Retina (tissue), 1 donor: ENCODE measurements at places on chromosomes 1 and 21.

- DNase-seq = no peak
Measured at GRCh38 chr1:42730002-42730401, 10.0 kb downstream of the CLDN19 start.

DNA sequence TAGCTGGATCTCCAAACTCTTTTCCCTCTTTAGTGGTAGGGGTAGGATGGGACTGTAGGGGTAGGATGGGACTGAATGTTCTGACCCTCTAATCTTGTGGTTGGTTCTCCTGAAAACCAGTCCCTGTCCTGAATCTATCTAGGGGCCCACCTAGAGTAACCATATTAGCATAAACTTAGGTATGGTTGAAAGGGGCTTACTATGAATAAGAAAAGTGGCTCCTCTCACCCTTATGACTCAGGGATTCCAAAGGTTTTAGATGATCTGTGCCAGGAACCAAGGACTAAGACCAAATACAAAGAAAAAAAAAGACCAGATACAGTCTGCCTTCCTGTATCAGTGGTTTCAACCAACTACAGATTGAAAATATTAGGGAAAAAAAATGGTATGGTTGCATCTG, 28.9 kb downstream of the RNF2 start:
- DNase-seq = no peak

DNA sequence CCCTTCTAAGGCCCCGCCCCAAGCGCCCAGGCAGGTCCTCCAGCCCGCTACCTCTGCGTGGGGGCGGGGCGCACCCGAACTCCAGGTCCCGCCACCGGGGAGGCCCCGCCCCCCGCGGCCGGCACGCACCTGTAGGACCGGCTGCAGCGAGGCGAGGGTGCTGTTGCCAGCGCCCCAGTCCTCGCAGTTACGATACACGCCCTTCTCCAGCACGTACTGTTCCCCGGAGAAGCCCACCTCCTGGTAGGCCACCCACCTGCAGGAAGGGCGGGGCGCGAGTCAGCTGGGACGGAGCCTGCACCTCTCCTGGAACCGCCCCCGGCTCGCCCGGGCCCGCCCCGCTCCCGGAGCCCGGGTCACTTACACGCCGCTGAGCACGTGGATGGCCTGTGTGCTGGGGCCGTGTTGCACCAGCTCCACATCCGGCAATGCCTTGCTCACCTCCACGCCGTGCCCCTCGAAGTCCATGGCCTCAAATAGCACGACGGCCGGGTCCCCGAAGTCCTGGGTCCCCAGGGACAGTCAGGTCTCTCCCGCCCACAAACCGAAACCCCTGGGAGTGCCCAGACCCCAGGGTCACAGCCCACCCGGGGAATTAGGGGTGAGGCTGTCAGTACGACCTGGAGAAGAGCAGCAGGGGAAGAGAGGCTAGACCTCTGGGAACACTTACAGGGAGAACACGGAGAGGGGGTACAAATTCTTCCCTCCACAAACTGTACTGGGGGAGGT, 17.3 kb downstream of the CRYBG2 start:
- peak; percentile 63 for DNase-seq

- no peak for DNase-seq
Measured at GRCh38 chr1:19861034-19861433, 21.2 kb upstream of the OTUD3 start.

DNA sequence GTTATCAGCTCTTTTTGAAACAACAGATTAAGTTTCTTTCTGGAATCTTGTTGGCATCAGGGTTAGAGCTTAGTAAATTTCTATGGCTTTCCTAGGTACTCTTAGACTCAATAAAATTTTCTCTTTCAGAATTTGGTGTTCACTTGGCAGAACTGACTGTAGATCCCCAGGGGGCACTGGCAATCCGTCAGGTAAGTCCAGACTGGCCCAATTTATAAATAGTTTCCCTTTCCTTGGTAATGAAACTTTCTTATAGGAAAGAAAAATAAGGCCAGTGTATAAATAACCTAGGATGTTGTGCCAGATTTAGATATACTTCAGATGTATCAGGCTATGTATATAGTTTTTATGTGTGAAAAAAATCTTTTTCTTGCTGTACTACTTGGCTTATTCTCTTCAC, 18.2 kb downstream of the IPO9 start:
- DNase-seq = no peak

DNA sequence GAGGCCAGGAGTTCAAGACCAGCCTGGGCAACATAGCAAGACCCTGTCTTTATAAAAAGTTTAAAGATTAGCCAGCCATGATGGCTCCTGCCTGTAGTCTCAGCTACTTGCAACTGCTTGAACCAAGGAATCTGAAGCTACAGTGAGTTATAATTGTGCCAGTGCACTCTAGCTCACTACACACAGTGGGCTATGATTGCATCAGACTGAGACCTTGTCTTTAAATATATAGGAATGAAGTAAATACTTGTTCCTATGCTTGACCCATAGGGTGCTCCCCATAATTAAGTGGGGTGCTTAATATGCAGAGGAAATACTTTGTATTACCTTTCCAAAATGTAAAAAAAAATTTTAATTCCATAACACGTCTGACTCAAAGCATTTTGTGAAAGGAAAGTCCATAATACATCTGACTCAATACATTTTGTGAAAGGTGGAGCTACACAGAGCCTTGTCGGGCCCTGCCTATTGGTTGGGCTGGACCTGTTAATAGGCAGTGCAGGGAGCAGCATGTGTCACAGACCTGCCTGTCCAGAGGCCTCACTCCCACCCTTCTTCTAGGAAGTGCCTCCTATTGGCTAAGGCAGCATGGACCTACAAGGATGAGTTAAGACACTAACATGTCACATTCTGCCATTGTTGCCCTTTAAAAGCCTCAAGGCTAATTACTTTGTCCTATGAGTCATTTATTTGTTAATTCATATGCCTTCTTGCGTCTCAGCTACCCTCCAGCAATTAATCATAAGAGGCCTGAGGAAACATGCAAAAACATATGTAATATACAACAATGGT, 33.6 kb downstream of the CD58 start:
- DNase-seq = no peak

- no peak for DNase-seq
Measured at GRCh38 chr1:99986656-99987225, 16.9 kb downstream of the SLC35A3 start.

GRCh38 chr1:94646141-94646643, 104.6 kb upstream of the F3 start:
- DNase-seq = no peak

DNA sequence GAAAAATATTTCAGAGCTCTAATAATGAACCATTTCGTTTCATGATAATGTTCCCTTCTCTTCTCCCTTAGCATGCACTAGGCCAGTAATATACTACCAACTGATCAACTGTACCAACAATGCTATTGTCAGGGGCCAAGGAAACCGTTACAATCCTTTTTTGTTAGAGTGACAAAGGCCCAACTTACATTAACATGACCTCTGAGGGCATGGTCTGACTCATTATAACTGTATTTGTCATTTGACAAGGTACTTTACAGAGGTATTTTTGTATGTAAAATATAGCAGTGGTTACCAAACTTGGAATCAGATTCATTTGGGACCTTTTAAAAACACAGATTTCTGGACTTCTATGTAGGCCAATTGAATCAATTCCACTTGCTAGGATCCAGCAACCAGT, 102.6 kb upstream of the RRP15 start:
- no peak for DNase-seq

DNA sequence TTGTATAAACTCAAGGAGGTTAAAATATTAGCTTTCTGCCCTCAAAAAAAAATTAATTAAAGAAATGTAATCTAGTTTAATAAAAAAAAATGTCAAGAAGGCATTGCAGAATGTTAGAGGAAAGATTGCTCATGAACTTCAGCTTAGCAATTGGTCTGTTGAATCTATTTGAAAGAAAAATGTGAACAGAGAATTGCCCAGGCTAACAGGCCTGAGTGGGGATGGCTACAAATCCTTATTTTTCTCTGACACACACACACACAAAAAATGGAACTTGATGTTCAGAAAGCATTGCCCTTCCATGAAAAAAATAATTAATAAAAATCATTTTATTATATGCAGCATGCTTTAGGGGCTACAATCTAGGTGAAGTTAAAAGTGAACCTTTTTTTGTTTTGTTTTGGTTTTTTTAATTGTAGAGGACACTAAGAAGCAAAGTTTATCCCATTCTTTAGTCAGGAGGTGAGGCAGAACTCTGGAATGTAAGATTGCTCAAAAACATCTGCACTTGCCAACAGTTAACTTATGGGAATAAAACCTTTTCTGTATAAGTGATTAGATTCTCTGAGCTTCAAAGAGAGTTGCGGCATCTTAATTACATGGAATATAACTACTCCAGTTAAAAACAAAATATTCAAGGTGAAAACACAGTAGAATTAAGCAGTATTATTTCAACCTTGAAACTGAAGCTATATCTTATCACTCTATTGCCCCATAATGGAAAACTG, 658.5 kb upstream of the ADGRL2 start:
- no peak for DNase-seq

- DNase-seq = no peak
Measured at GRCh38 chr1:30596891-30597290, 126.5 kb downstream of the MATN1 start.

GRCh38 chr1:240562111-240562590, 49.8 kb downstream of the GREM2 start:
- no peak for DNase-seq

DNA sequence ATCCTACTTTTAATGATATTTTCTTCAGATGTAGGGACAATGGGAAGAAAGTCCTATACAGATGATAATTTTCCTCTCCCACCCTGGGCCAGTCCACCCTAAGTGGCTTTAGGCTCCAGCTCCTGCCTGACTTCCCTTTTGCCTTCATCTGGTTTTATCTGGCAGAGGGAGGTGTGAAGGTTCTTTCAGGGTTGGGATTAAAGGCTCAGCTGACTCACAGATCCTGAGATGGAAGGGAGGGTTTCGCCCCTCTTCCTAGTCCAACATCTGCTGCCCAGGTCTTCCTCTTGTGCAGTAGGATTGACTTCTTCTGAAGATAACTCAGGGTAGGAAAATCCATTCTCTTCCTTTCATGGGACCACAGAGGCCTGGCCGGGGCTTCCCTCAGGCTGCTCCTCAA, 362.4 kb upstream of the KAZN start:
- no peak for DNase-seq

GRCh38 chr1:230306169-230306568, 120.0 kb downstream of the PGBD5 start:
- no peak for DNase-seq
